ENCODE measurements at places on chromosomes 16 and 17.

- no peak for DNase-seq
Observed at GRCh38 chr17:44900894-44901293, 1.6 kb upstream of the EFTUD2 start.

- DNase-seq = peak; percentile 26
Observed at GRCh38 chr17:30970831-30971567, at the start of gene RNF135. Gene RNF135, plus strand, starts transcription at chr17:30971039. Its CDS starts 35 bp downstream, at chr17:30971074.

DNA sequence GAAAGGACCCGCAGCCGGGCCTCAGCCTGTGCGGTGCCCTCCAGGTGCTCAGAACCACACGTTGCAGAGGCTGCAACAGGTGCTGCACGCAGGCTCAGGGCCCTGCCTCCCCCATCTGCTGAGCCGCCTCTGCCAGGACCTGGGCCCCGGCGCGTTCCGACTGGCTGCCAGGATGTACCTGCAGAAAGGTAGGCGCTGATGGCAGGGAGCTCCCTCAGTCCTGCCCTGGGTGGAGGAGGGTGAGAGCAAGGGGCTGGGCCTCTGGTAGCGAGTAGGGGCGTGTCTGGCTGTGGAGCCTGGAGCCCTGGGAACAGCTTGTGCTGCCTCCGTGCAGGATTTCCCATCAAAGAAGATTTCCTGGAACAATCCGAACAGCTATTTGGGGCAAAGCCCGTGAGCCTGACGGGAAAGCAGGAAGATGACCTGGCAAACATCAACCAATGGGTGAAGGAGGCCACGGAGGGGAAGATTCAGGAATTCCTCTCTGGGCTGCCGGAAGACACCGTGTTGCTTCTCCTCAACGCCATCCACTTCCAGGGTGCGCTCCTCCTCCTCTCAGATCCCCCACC lies 4.4 kb downstream of the SERPINF2 start:
- DNase-seq = no peak

- no peak for DNase-seq
Observed at GRCh38 chr17:81154961-81155360, 10.3 kb upstream of the PVALEF start.

GRCh38 chr17:81387100-81388090 lies 7.9 kb upstream of the BAHCC1 start:
- DNase-seq = peak; percentile 57

DNA sequence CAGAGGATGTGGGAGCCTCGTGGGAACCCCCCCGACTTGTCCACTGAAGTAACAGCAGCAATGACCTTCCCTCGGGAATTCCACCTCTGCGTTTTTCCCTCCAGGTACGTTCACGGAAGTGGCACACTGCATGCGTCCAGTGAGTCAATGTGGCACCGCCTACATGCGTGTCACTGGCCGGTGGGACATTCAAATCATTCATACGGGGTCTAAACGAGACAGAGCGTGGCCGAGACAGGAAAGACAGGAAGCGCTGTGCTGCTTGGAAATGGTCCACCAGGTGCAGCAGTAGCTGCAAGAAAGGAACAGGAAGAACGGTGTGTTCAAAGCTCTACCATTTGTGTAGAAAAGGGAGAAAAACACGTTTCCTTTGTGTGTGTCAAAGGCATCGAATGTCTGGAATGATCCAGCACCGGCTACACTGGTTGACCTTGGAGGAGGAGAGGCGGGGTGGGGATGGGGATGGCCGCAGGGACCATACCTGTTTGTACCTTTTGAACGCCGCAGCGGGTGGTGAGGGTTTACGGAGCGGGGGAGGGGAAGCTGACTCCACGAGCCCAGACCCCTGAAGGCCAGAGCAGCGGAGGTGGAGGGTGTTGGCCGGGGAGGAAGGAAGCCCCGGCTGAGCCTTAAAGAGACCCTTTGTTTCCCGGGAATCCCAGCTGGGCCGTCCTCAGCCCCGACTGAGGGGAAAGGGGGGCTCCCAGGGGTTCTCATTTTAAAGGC lies 1.7 kb upstream of the PGAP6 start:
- peak; percentile 52 for DNase-seq

GRCh38 chr16:12724226-12724625 lies 79.5 kb downstream of the CPPED1 start:
- no peak for DNase-seq

- DNase-seq = no peak
Observed at GRCh38 chr16:56915336-56916119, 16.4 kb upstream of the HERPUD1 start.

GRCh38 chr16:19837331-19837980 lies 47.2 kb downstream of the GPRC5B start:
- no peak for DNase-seq

DNA sequence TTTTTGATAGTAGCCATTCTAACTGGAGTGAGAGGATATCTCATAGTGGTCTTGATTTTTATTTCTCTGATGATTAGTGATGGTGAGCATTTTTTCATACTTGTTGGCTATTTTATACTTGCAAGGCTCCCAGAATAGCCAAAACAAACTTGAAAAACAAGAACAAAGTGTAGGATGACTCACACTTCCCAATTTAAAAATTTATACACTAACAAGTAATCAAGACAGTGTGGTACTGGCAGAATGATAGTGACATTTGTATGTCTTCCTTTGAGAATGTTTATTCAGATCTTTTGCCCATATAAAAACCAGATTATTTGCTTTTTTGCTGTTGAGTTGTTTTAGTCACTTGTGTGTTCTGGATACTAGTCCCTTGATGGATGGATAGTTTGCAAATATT lies 17.8 kb downstream of the SPECC1 start:
- DNase-seq = no peak

- no peak for DNase-seq
Observed at GRCh38 chr16:31451681-31452351, 7.5 kb upstream of the ARMC5 start.

- no peak for DNase-seq
Observed at GRCh38 chr17:44120851-44121605, 2.4 kb downstream of the HDAC5 start.

DNA sequence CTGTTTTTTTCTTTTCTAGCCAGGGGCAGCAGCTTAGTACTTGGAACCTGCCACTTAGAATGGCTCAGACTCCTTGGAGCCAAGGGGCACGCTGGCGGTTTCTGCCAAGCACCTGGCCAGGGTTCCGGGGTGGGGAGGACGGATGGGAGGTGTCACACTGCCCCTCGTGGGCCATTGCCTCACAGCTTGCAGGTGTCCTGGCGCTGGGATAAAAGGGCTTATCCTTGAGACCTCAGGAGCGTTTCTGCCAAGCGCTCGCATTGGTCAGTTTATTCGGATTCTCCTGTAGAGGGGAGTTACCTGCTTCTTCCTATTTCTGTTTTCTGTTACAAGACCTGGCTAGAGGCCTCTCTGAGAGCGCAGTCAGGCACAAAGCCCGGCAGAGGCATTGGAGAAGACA lies 234.6 kb downstream of the MSI2 start:
- no peak for DNase-seq

GRCh38 chr17:80738987-80739730 lies 194.5 kb downstream of the RPTOR start:
- no peak for DNase-seq

GRCh38 chr16:81821436-81822128 lies 42.5 kb downstream of the PLCG2 start:
- no peak for DNase-seq

GRCh38 chr16:72243621-72244020 lies 71.7 kb upstream of the PMFBP1 start:
- DNase-seq = no peak

GRCh38 chr16:52265446-52265861 lies 281.5 kb downstream of the TOX3 start:
- no peak for DNase-seq

- no peak for DNase-seq
Observed at GRCh38 chr16:88499292-88499691, 46.2 kb downstream of the ZFPM1 start.

DNA sequence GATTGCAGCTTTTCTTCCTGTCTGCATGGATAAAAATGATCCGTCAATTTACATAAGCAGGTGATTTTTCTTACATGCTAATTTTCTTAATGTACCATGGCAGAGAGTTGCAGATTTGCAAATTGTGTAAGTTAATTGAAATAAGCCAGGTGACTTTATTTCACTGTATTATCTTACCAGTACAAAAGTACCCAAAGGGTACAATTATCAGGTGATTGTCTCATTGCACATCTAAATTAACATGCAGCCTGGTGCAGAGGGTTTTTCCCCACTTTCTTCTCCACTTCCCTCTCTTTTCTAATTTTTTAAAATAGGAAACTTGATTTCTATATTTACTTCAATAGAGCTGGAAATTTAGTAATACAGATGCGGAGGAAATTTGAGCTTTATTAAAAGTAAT lies 11.2 kb downstream of the NLK start:
- DNase-seq = no peak

DNA sequence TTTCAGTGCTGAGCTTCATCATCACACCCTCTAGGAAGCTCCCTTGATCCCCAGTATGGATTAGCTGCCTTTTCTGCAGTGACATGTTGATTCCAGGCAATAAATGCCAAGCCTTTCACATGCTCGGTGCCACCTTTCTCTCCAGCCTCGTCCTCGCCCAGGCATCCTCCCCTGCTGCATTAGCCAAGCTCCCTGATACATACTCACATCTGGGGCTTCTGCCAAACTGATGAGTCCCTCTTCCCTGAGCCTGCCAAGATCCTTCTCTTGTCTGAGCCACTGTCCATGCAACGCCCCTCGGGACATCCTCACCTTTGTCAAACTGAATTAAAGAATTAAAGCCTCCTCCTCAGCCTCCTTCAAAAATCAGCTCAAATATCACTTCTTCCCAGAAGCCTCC lies 538.5 kb upstream of the CDH11 start:
- no peak for DNase-seq

GRCh38 chr17:59828478-59828760 lies 64.3 kb downstream of the TUBD1 start:
- DNase-seq = no peak

GRCh38 chr17:79038545-79039135 lies 14.7 kb downstream of the C1QTNF1 start:
- DNase-seq = no peak

GRCh38 chr16:85998868-85999729 lies 100.1 kb downstream of the IRF8 start:
- no peak for DNase-seq

DNA sequence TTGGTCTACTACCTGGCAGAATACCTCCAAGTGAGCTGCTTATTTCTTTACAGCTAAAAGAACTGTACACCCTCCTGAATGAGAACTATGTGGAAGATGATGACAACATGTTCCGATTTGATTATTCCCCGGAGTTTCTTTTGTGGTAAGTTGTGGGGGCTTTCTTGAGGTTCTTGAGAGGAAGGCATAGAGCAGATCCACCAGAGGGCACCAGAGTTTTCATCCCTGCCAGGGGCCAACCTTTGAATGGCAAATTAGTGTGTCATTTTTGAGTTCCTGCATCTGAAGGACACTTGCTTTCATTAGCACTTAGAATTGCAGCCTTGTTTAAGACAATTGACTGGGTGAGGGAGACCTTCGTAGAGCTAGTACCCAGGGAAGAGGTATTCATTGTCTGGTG lies 35.0 kb downstream of the NMT1 start:
- no peak for DNase-seq

DNA sequence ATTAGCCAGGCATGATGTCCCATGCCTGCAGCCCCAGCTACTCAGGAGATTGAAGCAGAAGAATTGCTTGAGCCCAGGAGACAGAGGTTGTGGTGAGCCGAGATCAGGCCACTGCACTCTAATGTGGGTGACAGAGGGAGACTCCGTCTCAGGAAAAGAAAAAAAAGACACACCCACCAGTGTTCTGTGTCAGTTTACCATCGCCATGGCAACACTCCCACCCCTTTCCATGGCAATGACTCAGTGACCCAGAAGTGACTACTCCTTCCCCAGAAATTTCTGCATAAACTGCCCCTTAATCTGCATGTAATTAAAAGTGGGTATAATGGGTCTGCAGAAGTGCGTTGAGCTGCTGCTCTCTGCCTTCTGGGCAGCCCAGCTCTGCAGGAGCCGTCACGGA lies 4.0 kb upstream of the ZC3H18 start:
- DNase-seq = peak; percentile 85

DNA sequence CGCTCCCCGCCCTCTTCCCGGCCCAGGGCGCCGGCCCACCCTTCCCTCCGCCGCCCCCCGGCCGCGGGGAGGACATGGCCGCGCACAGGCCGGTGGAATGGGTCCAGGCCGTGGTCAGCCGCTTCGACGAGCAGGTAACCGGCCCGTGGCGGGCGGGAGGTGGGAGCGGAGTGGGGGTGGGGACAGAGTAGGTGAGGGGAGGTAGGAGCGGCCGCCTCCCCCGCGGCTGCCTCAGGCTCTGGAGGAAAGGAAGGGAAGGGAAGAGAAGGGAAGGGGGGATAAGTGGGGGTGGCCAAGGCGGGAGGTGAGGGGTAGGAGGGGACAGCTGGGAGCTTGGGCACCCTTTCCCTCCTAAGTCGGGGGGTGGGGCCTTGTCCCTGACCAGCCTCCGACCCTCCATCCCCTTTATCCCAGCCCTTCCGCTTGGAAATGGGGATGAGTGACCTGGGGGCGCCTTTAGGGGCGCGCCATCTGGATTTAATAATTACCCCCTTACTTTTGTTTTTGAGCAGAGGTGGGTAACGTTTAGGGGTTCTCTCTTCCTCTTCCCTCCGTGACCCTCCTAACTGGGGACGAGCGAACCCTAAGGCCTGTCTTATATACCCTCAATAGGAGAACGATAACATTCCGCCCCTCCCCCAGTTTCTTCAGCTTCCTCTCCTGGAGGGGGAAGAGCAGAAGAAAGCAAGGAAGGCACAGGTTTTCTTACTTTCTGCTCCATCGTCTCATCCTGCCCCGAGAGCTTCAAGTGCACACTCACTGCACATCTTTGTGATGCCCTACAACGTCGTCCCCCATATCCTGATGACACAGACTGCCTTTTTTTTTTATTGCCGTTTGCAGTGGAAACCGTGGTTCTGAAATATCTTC lies 694 bp downstream of the NF1 start:
- DNase-seq = no peak

DNA sequence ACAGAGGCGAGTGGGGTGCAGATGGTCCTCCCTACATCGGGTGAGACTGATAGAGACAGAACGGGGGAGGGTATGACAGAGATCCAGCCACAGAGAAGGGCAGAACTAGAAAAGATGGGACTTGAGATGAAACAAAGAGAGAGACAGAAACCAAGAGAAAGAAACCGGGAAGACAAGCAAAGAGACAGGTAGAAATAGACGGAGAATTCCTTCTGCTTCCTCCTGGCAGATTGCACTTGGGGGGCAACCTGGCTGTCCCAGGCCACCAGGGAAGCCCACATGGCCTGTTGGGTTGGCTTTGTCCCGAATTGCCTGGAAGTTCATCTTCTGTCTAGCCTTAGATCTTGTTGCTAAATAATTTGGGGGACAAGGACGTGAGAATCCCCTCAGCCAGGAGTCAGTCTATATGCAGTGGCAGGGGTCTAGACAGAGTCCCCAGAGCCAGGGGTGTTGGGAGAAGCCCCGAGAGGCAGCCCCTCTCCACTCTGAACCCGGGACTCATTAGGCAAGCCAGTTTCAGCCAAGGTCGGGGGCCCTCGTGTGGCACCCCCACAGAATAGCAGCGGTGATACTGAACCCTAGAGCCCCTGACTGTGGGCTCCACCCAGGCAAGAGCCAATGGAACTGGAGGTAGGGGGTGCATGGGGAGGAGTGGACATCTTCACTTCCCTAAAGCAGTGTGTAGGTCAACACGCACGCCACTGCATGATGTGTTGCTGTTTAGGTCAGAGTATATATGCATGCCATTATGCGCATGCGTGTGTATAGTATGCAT lies 627 bp upstream of the TSPOAP1 start:
- DNase-seq = peak; percentile 78

- DNase-seq = no peak
Observed at GRCh38 chr16:35194681-35195080, 1735.3 kb downstream of the TP53TG3F start.

All from stimulated activated CD4-positive, alpha-beta T cell treated with anti-CD3 and anti-CD28 coated beads, TNF-alpha, amount 100 ng/mL, for 24 hours (primary cell).